ENCODE measurements at places on chromosomes 5 and 9. TPM values are rescaled to one million over a fixed set of nuclear protein-coding genes. Genes with fewer than 3 reads are reported as not detected.

Gene PCDHGA10
- 3.4 TPM for total RNA-seq

Gene ZDHHC11
- 32.0 TPM for total RNA-seq

Gene SLC45A2
- total RNA-seq: not detected

Gene LRSAM1
- 32.2 TPM for total RNA-seq

DNA sequence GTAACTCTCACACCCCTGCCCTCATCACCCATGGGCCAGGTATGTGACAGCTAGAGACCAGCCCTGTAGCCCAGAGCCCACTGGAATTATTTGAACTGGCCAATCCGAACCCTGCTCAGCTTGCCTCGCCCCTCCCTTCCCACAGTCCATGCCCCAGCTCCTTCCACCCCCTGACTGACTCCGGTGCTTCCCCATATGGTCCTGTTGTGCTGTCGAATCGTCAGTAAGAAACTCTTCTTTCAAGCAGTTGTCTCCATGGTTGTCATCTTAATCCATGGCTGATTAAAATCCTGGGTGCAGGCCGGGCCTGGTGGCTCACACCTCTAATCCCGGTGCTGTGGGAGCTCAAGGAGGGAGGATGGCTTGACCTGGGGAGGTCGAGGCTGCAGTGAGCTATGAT, 118.5 kb downstream of the COL23A1 start:
- DNase-seq: no peak
